ENCODE measurements at places on chromosomes 7 and 10.

- DNase-seq = no peak
Observed at GRCh38 chr10:47291682-47292081, 8.3 kb upstream of the GDF10 start.

- peak; percentile 27 for DNase-seq
Observed at GRCh38 chr7:25259487-25260243, 31.4 kb upstream of the NPVF start.

- no peak for DNase-seq
Observed at GRCh38 chr10:123669886-123670285, 3.7 kb downstream of the GPR26 start.

GRCh38 chr7:67854221-67855178 is 857.9 kb downstream of the TYW1 start:
- no peak for DNase-seq
